Activated T-helper 1 cell treated with Interleukin-2 at 50 U/mL for 16 hours (primary cell): ENCODE measurements at places on chromosomes 4 and X.

DNA sequence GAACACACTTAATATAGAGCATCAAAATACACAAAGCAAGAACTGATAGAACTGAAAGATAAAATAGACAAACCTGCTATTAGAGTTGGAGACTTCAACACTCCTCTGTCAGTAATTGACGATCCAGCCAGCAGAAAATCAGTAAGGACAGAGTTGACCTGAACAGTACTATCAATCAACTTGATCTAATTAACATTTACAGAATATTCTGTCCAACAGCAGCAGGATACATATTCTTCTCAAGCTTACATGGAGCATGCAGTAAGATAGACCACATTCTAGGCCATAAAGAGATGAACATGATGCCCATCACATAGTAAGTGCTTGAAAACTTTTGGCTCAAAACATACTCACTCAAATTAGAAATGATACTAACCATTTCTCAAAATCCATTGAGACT is 196.7 kb upstream of the KLF3 start:
- DNase-seq: no peak

DNA sequence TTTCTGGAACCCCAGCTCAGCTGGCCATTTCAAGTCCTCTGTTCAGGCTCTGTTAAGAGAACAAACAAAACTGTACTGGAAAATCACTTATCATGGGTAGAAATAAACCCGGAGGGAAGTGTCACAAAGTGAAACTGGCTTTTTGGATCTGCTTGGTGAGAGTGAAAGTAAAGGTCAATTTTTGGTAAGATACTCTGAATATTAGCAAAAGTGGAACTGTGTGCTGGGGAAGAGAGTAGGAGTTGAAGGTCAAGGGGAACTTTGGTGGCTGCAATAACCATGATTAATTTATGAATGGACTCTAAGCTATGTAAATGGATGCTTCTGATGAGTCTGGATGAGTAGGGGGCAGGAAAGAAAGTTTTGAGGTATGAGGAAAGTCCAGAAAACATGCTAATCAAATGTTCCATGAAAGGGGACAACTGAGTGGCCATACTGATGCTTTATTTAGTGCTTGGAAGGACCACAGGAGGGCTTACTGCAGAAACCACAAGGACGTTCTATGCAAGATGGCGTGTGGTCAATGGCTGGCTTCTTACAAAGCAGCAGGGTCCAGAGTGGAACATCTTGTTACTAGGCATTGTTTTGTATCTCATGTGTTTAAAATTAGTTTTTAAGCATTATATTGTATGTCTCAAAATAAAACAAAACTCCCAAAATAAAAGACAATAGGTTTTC is 36.8 kb upstream of the TNIP3 start:
- no peak for DNase-seq

DNA sequence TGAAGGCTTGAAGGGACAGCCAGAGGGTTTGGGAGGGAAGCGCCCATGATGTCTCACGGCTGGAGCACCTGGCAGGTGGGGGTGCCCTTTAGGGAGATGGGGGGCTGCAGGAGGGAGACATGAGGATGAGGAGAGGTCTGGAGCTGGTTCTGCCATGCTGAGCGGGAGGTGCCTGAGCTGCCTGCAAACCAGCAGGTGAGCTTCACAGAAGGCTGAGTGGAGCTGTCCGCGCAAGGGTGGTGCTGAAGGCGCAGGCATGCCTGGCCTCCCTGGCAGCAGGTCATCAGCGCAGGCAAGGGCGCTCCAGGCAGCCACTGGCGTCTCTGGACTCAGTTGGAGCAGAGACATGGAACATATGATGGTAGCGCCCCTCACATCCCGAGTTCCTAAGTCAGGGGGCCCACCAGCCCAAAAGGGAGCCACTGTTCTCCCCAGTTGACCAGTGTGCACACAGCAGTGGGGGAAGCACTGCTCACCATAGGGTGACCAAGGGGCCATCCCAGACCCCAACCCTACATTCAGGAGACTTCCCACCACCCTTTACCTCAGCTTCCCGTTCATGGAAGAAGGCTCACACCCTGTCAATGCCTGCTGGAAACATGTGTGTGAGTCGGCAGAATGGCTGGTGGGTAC is 25.8 kb downstream of the ADRA2C start:
- no peak for DNase-seq

DNA sequence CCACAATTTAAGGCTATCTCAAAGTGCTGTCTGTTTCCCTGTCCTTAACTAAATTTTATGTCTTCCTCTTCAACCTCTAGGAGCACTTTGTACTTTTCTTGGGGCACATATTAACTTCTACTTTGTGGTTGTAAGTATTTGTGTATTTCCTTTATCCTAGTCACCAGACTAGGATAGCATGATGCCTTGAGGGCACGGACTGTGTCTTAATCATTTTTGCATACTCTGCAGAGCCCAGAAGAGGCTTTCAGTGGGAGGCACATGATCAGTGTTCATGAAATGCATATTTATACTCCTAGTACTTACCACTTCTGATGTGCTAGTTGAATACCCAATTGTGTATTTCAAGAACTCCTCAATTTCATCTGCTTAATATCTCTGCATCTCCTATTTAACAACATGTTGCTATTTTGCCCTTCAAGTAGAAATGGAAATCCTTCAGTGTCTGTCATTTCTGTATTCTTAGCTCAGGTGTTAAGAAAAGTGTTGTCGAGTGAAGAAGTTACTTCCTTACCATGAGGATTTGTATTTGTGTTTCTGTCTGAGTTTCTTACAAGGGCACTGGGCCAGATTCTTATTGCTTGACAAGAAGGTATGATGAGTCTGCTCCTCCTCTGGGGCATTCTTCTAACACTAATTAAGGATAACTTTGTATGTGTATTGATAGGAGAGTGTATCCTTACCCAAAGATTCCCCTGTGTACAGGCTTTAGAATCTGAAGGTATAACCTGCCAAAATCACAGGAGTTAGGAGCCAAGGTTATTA is 28.3 kb upstream of the PGRMC2 start:
- DNase-seq: no peak

DNA sequence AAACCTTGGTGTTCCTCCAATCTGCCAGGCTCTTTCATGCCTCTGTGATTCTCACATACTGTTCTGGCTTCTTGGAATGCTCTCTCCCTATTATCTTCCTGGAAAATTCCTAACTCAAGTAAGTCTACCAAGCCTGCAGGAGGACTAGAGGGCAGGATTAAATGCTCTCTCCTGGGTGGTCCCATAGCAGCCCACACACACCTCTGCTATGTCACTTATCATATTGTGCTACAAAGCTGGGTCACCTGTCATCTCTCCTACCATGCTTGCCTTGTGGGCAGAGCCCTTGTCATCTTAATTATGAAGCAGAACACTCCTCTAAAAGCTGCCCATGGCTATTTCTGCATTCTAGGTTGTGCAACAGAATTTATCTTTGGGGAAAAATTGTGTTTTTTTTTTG is 344.5 kb upstream of the NOCT start:
- no peak for DNase-seq

GRCh38 chr4:165398570-165398969 is 19.8 kb downstream of the CPE start:
- DNase-seq: no peak

- DNase-seq: no peak
These were observed 390.7 kb upstream of the GALNT7 start for GRCh38 chr4:172777729-172778431.

- no peak for DNase-seq
These were observed 5.8 kb downstream of the BMP2K start for GRCh38 chr4:78781924-78782323.

GRCh38 chr4:16725252-16725651 is 173.2 kb downstream of the LDB2 start:
- no peak for DNase-seq

DNA sequence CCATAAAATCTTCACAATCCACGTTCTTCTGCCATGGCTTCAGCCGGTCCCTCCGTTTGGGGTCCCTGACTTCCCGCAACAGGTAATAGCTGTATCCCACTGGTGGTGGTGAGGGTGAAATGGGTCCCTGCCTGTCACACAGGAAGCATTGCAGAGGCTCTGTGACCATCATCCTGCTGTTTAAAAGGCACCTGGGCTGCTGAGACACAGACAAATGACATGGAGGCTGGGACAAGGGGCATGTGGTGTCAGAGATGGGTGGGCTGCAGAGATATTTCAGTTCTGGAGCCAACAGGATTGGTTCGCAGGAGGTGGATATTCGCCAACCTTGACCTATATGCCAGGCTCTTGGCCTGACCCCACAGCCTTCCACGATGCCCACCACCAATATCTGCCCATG is 82.1 kb downstream of the JAKMIP1 start:
- no peak for DNase-seq

- peak; percentile 35 for DNase-seq
These were observed 78.0 kb upstream of the DRD5 start for GRCh38 chr4:9703391-9703790.

DNA sequence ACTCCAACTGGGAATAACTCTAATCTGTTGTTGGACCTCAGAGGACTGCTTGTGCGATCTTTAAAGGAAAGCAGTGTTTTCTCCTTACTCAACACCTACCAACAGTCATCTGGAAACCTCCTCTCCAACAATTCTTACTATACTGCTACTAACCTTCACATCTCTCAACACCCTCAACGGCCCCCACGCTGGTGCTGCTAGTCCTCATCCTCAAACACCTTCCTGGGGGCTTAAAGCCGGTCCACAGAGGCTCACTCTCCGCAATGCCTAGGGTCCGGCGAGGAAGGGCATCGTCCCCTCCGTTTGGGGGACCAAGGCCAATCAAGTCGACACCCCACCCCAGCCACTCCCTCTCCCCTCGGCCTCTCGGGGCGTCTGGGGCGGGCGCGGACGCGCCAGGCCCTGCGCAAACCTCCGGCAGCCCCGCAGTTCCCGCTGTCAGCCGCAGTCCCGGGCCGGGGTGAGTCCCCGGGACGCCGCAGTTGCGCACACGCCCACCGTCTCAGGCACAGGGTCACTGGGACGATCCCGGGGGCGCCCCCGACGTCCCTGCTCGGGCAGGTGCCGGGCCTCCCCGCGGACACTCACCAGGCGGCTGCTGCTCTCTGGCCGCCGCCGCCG is 418 bp downstream of the TAB3 start:
- DNase-seq: no peak

GRCh38 chrX:54045563-54046228 is 1.4 kb upstream of the PHF8 start:
- DNase-seq: no peak

GRCh38 chr4:82785611-82786400 is 12.8 kb downstream of the SCD5 start:
- no peak for DNase-seq

GRCh38 chrX:74187211-74187610 is 116.8 kb upstream of the ZCCHC13 start:
- DNase-seq: no peak
